GM03348 (cell line): ENCODE measurements at places on chromosomes 4 and X.

GRCh38 chrX:154481195-154481594 lies 2.1 kb upstream of the LAGE3 start:
- no peak for DNase-seq

- DNase-seq = peak; percentile 34
Observed at GRCh38 chrX:29662759-29663503, 552.4 kb upstream of the MAGEB2 start.

- peak; percentile 15 for DNase-seq
Observed at GRCh38 chr4:167897116-167897515, 195.2 kb upstream of the ANXA10 start.

DNA sequence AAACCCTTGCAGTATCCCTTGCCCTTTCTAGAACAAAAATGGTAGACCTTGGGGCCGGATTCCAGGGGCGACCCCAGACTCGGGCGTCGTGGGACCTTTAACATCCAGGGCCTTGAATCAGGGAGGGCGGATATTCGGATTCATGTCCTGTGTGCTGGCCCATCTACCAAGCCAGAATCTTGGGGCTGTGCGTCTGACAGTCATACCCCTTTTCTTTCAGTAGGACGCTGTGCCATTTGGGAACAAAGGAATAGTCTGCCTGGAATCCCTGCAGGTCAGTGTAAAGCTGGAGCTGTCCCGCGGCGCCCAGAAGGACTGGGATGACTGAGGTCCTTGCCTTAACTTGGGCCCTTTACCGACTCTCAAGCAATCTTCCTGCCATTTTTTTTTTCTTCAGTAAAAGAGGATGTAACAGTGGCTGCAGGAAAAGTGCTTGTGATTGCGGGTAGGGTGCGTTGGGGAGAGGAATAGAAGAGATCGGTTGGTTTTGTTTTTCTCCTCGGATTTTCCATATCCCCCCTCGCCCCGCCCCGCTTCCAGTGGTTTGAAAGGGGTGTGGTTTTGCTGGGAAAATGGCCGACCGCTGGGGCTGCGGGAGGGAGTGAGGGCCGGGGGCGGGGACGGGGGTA lies 518 bp downstream of the ARMCX1 start:
- peak; percentile 83 for DNase-seq

GRCh38 chr4:111070390-111070789 lies 447.5 kb upstream of the PITX2 start:
- DNase-seq = peak; percentile 24

- no peak for DNase-seq
Observed at GRCh38 chr4:147633643-147634042, 16.4 kb downstream of the TMEM184C start.

- DNase-seq = peak; percentile 11
Observed at GRCh38 chrX:24838629-24839028, 144.9 kb downstream of the POLA1 start.

DNA sequence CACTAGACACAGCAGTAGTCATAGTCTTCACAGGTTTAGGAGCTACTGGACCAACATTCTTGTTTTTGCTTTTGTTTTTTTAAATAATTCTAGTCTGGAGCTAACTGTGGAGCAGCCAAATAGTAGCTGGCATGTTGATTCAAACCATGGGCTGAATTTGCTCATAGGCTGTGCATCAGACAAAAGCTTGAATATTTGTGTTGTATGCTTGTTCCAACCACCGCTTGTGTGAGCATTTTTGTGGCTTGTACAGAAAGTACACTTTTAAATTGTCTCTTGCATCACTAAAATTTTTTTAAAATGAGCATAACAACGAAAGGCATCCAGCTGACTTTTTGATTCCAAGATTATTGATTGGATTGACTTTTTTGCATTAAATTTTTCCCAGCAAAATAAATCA lies 39.6 kb downstream of the CCNI start:
- peak; percentile 71 for DNase-seq

DNA sequence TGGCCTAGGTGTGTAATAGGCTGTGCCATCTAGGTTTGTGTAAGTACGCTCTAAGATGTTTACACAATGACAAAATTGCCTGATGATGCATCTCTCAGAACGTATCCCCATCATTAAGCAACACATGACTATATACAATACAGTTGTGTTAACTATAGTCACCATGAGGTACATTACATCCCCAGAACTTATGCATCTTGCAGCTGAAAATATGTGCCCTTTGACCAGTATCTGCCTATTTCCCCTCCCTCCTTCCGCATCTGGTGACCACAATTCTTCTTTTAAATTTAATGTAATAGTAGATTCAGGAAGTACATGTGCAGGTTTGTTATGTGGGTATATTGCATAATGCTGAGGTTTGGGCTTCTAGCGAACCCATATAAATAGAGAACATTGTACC lies 239.8 kb upstream of the IL1RAPL1 start:
- no peak for DNase-seq

DNA sequence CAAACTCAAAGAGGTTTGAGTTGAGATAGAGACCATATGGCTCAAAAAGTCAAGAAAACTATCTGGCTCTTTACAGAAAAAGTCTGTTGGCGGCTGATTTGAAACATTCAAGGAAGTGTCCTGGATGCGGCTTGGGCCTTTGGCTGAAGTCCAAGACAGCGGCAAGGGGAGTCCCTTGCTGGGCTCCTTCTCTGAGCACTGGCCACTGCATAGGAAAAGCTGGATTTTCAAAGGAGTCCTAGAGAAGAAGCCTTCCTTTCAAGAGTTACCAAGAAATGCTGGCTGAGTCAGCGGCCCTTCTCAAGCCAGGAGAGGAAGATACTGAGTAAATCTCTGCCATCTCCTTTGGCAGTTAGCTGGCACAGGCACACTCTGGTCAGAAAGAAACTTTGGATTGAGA lies 12.1 kb downstream of the APLN start:
- peak; percentile 35 for DNase-seq

GRCh38 chr4:1271686-1272085 lies 18.0 kb upstream of the MAEA start:
- no peak for DNase-seq

- DNase-seq = peak; percentile 67
Observed at GRCh38 chr4:87838890-87839591, 6.3 kb downstream of the MEPE start.

DNA sequence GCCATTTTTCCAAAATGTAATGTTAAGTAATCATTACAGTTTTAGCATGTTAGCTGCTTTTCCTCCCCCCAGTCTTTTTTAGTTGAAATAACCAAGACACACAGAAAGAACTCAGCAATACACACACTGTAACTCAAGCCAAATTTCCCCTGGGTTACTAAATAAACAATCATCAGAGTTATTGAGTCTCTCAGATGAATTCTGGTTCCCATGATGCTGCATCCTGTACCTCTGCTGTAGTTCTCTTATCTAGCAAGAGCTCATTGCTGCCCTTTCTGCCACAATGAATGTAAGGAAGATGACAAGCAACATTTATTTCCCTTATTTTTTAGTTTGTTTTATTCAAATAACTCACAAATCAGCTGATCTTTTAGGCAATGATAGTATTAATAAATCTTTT lies 185.1 kb downstream of the ARHGAP6 start:
- DNase-seq = no peak

- DNase-seq = no peak
Observed at GRCh38 chr4:147370473-147370872, 110.4 kb upstream of the EDNRA start.

DNA sequence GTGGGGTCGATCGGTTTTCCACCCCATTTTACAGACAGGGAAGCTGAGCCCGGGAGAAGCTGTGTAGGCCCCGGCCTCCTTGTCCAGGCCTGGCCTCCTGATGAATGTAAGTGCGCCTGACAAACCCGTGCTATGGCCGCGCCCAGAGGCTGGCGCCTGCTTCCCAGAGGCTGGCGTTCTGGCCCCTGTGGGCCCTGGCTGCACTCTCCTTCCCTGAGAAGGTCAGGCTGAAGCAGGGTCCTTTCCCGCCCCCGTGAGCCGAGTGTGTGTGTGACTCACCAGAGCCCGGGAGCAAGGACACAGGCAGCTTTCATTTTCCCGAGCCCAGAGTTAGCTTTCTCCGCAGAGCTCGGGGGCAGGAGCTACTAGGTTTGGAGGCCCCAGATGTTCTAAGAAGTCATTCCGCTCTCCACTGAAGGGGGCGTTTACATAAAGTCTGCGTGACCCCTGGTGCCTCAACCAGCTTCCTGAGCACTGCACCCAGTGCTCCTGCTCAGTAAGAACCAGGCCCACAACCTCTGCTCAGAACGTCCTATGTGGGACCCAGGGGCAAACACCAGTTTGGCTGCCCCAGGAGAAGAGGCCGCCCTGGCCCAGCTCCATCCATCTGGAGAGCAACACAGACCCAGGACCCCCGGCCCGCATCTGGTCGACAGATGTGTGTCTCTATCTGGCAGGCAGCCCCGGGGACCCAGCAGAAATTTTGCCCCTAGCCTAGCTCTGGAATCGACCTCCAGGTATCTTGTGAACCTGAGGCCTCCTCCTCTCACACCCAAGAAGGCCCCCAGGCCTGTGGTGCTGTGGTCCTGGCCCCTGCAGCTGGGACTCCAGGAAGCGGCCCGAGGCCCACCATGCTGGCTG lies 13.6 kb downstream of the UVSSA start:
- peak; percentile 29 for DNase-seq

GRCh38 chrX:115690511-115691216 lies 129.7 kb downstream of the PLS3 start:
- peak; percentile 51 for DNase-seq

DNA sequence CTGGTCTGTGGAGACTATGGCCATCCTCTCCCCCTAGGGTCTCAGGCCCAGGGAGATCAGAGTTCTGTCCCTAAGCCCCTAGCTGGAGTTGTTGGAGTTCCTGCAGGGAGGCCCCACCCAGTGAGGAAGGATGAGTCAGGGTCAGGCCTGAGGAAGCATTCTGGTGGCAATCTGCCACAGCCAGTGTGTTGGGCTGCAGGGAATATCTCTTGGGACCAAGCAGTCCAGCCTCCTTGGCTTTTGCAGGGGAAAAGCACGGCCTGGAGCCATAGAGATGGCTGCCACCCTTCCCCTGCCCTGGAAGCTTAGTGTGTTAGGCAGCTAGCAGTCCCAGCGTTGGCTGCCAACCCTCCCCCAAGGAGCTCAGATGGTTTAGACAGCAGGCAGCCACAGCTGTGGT lies 202.4 kb downstream of the RTL9 start:
- DNase-seq = peak; percentile 36

- DNase-seq = no peak
Observed at GRCh38 chr4:78971326-78971725, 32.1 kb upstream of the PAQR3 start.

DNA sequence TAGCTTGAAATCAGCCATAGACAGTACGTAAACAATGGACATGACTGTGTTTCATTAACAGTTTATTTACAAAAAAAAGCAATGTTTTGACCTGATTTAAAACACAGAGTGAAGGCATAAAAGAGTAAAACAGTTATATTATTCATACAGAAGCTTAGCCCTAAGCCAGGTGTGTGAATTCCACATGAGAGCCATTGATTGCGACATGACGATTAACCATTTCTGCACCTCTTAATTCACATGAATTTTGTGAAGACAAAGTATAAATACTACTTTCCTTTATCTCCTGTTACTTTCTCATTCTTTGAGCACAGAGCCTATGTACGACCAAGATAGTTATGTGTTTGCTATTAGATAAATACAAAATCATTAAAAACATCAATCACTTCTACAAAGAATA lies 55.0 kb upstream of the MAGEB18 start:
- DNase-seq = no peak

DNA sequence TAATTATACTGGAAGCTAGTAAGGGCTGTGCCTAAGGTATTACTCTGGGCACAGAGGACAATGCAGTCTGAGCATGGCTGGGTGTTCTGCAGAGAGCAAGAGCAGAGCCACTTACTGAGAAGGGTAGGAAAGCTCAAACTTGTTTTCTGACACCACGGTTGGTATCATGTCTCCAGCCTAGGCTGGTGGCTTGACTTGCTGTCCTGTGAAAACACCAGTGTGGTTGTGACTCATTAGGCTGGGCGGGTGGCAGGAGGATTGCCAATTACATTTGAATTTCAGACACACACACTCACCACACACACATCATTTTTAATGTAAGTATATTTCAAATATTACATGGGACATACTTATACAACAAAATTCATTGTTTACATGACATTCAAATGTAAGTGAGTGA lies 19.7 kb upstream of the MTM1 start:
- peak; percentile 18 for DNase-seq

- peak; percentile 19 for DNase-seq
Observed at GRCh38 chrX:40996886-40997530, 88.2 kb upstream of the USP9X start.

GRCh38 chr4:182538031-182538430 lies 294.8 kb downstream of the TENM3 start:
- DNase-seq = no peak

DNA sequence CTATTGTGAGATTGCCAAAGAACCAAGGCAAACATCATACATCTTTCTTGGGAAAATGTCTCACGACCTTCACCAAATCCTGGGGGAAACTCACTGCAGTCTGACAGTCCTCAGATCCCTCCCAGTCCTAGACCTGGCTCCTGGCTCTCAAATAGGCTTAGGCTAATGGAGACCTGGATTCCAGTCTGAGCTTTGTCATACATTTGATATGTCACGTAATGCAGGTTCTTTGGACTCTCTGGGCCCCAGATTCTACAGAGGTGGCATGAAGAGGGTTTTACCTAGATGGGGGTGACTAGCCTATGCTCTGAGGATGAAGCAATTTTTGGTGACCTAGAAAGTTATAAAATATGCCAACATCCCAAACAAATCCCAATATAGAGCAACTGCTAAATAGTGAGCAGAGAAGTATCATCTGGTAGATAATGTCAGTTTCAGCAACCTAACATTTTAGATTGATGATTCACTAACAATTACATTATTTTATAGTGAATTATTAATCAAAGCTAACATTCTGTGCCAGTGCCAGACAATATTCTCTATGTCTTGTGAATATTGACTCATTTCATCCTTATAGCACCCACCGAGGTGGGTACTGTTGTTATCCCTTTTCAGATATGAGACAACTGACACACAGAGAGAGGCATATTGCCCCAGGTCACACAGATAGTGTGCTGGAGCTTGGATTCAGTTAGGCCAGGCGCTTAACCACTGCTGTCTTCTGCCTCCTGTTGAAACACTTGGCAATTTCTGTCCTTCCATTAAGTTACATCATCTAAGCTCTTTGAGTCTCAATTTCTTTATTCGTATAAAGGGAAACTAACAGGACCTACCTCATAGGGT lies 195.4 kb upstream of the MAMLD1 start:
- no peak for DNase-seq

DNA sequence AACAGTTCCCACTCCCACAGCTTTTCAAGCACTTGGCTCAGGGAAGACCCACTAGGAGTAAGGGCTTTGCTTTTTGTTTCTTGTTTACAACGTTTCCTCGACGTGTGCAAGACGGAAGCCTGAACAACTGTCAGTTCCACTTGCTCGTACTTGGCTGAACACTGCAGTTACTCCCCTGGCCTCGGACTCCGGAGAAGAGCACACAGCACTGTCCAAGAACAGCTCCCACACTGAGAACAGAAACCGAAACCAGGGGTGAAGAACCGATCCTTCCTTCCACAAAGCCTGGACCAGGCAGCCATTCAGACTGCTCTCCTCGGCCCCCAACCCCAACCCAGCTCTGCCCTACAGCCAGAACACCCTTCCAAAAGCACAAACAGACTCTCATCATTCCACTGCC lies 25.5 kb downstream of the IRF2 start:
- DNase-seq = peak; percentile 81

- no peak for DNase-seq
Observed at GRCh38 chr4:6415031-6415705, 57.2 kb downstream of the PPP2R2C start.
